Chondrocyte (in vitro differentiated cells): ENCODE measurements at places on chromosomes 1 and 21. TPM values are rescaled to one million over a fixed set of nuclear protein-coding genes. Genes with fewer than 3 reads are reported as not detected.

The TNFRSF25 gene
- 20.1 to 32.4 TPM (median 21.4 TPM) in 3 replicates for total RNA-seq

DNA sequence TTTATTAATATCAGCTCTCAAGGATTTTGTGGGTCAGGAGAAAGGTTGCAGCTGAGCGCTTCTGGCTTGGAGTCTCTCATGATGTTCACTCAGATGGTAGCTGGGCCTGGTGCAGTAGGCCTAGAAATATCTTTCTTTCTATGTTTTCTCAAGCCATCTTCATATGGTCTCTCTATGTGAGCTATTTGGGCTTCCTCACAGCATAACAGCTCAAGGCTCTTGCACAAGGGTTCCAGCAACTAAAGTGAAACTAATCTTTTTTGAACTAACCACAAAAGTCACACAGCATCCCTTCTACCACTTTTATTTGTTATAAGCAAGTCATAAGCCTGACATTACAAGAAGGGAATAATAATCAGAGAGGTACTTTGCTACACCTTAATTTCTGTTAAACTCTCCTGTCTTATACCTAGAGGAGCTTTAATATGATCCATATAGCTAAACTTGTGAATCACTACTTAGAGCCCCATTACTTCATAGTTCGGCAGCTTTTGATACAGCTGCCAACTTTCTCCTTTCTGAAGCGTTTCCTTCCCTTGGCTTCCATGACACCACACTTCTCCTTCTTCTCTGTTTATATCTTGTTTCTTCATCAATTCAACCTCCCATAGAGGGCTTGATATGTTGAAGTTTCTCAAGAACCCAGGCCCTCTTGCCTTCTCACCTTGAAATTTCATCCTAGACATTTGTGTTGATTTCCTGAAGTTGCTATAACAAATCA is 720.2 kb downstream of the LTN1 start:
- no peaks in the 10 kb centered on the region for H3K27me3 ChIP-seq
- peaks cover 2% of the 10 kb centered on the region for H3K36me3 ChIP-seq
- no peak overlapping the region for H3K4me3 ChIP-seq
- no peak overlapping the region for H3K27ac ChIP-seq

- no peak for DNase-seq
- H3K36me3 ChIP-seq: no peaks in the 10 kb centered on the region
- no peaks in the 10 kb centered on the region for H3K27me3 ChIP-seq
- no peak overlapping the region for H3K4me3 ChIP-seq
- H3K27ac ChIP-seq: no peak overlapping the region
- no peaks in the 10 kb centered on the region for H3K4me1 ChIP-seq
These were observed 428.1 kb downstream of the PRDM2 start for GRCh38 chr1:14128096-14128495.

- H3K36me3 ChIP-seq: peaks cover 3% of the 10 kb centered on the region
- H3K27ac ChIP-seq: no peak overlapping the region
- DNase-seq: no peak
- H3K4me3 ChIP-seq: no peak overlapping the region
- H3K27me3 ChIP-seq: peaks cover 32% of the 10 kb centered on the region
These were observed 65.1 kb upstream of the RAB4A start for GRCh38 chr1:229205854-229206253.

- no peaks in the 10 kb centered on the region for H3K27me3 ChIP-seq
- H3K4me1 ChIP-seq: peaks cover 29% of the 10 kb centered on the region
- H3K27ac ChIP-seq: peak overlapping the region; percentile 98
- H3K36me3 ChIP-seq: no peaks in the 10 kb centered on the region
These were observed 749 bp upstream of the LRIG2 start for GRCh38 chr1:113072141-113072756.

DNA sequence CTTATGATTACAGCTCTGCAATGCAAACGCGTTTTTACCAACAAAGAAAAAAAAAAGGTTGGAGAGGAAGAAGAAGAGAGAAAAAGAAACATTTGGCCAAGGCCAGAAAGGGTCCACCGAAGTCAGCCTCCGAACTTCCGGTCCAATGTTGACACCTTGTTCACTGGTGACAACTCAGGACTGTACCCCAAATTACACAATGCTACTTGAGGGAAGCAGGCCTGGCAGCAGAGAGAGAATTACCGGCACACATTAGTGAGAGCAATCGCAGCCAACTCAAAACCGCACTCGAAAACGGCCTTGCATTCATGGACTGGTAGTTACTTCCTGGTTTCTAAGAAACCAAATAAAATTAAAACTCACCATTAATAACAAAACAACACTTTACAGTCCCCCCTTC is 652.5 kb downstream of the KIF26B start:
- no peak for DNase-seq
- H3K4me3 ChIP-seq: no peak overlapping the region
- no peaks in the 10 kb centered on the region for H3K27me3 ChIP-seq
- H3K4me1 ChIP-seq: no peaks in the 10 kb centered on the region
- H3K36me3 ChIP-seq: no peaks in the 10 kb centered on the region
- H3K27ac ChIP-seq: no peak overlapping the region

DNA sequence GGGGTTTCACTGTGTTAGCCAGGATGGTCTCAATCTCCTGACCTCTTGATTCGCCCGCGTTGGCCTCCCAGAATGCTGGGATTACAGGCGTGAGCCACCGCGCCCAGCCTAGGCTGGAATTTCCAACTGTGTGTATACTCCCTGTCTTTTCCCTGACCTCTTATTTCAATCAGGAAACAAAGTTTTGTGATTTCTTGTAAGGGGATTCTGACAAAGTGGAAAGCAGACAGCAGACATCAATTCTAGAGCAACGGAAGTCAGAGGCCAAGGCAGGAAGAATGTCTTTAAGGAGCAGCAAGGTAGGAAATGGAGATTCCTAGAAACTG is 36.0 kb upstream of the SLC44A3 start:
- no peaks in the 10 kb centered on the region for H3K27me3 ChIP-seq
- peak overlapping the region; percentile 96 for H3K27ac ChIP-seq
- H3K4me1 ChIP-seq: peaks cover 22% of the 10 kb centered on the region
- H3K4me3 ChIP-seq: peak overlapping the region; percentile 4
- no peak for DNase-seq

The LY9 gene
- total RNA-seq: not detected in 3 replicates

GRCh38 chr21:25350056-25350455 is 257.2 kb downstream of the MRPL39 start:
- DNase-seq: no peak
- H3K27me3 ChIP-seq: no peaks in the 10 kb centered on the region
- no peak overlapping the region for H3K27ac ChIP-seq
- peaks cover 4% of the 10 kb centered on the region for H3K36me3 ChIP-seq
- H3K4me1 ChIP-seq: no peaks in the 10 kb centered on the region
- no peak overlapping the region for H3K4me3 ChIP-seq

DNA sequence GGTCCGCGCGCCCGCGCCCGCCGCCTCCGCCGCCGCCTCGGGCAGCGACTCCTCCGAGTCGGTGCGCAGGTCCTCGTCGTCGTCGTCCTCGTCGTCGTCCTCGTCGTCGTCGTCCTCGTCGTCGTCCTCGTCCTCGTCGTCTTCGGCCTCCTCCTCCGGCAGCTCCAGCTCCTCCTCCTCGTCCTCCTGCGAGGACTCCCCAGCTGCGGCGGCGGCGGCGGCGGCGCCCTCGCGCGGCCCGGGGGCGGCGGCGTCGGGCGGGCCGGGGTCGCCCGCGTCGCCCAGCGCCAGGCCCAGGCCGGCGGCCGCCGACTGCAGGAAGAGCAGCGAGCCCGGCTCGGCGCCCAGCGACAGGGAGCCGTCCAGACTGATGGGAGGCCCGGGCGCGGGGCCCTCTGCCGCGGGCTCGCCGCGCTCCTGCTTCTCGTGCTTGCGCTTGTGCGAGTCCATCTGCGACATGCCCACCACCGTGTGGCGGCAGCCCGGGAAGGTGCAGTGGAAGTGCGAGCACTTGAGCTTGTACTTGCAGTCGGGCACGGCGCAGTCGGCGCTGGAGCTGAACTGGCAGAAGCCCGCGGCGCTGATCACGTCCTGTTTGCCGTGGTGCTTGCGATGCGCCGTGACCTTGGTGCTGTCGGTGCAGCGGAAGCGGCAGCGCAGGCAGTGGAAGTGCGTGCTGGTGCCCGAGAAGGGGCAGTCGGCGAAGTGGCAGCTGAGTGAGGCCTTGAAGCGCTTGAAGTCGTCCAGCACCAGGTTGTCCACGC is 157.3 kb downstream of the CASZ1 start:
- H3K27me3 ChIP-seq: no peaks in the 10 kb centered on the region
- peak overlapping the region; percentile 48 for H3K4me3 ChIP-seq
- H3K4me1 ChIP-seq: peaks cover 17% of the 10 kb centered on the region
- DNase-seq: no peak

DNA sequence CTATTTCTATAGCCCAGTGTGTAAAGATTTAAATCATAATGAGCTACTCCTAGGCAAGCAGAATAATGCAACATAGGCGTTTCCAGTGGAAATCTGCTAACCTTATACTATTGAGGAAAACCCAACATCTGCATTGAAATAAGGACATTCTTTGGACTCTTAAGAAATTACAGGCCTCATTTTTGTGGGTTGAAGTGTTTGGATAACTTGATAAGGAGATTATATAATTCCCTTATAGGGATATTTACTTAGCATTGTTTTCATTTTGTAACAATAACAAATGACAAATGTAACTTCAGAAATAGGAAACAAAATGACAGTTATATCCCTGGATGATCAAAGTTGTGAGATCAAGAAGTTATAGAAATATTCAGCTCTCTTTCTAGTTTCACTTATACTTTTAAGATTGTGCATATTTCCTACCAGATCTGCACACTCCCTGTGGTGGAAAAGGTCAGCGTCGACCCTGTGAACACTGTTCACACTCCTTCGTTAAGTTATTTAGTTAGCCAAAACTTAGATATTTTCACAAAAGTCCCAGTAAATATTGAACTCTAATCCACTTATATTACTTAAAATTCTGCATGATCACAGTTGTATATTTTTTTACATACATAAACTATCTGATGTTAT is 284.4 kb upstream of the C1orf105 start:
- peak overlapping the region; percentile 29 for H3K4me3 ChIP-seq
- H3K4me1 ChIP-seq: peaks cover 64% of the 10 kb centered on the region
- H3K27me3 ChIP-seq: no peaks in the 10 kb centered on the region
- no peak for DNase-seq

The S100A9 gene
- total RNA-seq: not detected in 3 replicates

DNA sequence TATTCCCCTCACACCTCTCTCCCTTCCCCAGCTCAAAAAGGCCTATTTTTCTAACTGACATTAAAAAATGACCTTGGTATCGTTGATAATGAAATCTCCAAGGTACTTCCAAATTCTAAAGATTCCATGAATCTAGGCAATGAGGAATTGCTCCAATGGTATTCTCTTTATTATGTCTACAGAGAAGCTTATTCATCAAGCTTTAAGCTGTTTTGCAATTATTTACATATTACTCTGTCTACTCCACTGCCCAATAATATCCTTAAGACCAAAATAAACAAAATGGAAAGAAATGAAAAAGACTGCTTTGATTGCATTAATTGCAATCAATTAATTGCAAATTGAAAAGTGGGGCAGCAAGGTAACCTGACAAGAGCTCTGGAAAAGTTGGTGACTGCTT is 7.9 kb downstream of the PLPP3 start:
- H3K4me1 ChIP-seq: peaks cover 38% of the 10 kb centered on the region
- DNase-seq: no peak
- no peak overlapping the region for H3K4me3 ChIP-seq
- H3K36me3 ChIP-seq: peaks cover 2% of the 10 kb centered on the region
- no peak overlapping the region for H3K27ac ChIP-seq

The MARK1 gene
- total RNA-seq: 3.0 to 4.1 TPM (median 3.8 TPM) in 3 replicates

DNA sequence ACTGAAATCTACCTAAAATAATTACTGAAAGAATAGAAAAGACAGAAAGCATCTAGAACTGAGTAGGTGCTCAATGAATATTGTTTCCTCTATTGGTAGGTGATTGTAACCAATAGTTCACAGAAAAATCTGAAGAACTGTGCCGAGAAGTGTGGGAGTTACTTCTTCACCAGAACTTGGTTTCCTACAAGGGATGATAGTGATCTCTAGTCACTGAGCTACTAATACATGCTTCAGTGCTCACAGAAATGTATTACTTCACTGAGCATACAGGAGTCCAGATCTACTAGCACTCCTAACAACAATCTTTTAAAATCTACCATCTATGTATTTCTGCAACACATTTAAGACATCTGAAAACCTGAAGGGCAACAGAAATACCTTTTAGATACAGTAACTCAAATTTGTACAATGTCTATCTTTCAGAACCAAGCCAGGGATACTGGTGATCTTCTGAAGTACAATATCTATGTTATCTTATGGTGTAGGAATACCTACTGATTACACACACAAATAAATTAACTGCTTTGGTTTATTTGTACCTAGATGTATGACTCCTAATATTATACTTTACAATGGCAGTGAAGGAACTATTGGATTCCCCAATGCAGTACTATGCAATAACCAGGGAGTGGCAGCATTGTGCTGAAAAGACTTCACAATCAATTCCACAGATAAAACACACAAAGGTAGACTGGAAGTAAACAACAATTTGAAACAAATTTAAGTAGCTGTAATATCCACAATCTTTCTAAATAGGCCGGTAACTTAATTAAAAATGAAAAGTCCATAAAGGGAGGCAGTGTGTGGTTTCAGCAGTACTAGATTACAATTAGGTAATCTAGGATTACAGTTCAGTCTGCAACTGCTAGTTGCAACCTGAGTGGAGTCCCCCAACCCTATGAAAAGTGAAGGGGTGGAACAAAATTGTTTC is 243.0 kb downstream of the SLC45A1 start:
- DNase-seq: no peak
- no peak overlapping the region for H3K4me3 ChIP-seq
- H3K4me1 ChIP-seq: peaks cover 18% of the 10 kb centered on the region
- H3K36me3 ChIP-seq: no peaks in the 10 kb centered on the region
- no peaks in the 10 kb centered on the region for H3K27me3 ChIP-seq

- H3K4me1 ChIP-seq: peaks cover 5% of the 10 kb centered on the region
- no peak overlapping the region for H3K4me3 ChIP-seq
- H3K36me3 ChIP-seq: no peaks in the 10 kb centered on the region
These were observed 12.0 kb upstream of the VWA5B1 start for GRCh38 chr1:20278692-20279130.

GRCh38 chr1:173122344-173122935 is 71.7 kb upstream of the TNFSF18 start:
- peak overlapping the region; percentile 55 for H3K4me3 ChIP-seq
- H3K27me3 ChIP-seq: no peaks in the 10 kb centered on the region
- H3K4me1 ChIP-seq: peaks cover 15% of the 10 kb centered on the region
- H3K36me3 ChIP-seq: no peaks in the 10 kb centered on the region
- H3K27ac ChIP-seq: peak overlapping the region; percentile 87

- peaks cover 32% of the 10 kb centered on the region for H3K36me3 ChIP-seq
- DNase-seq: no peak
- no peak overlapping the region for H3K27ac ChIP-seq
- H3K27me3 ChIP-seq: no peaks in the 10 kb centered on the region
- H3K4me3 ChIP-seq: no peak overlapping the region
These were observed 46.1 kb downstream of the ECE1 start for GRCh38 chr1:21244154-21244553.

GRCh38 chr21:24938573-24938972 is 668.7 kb downstream of the MRPL39 start:
- no peak overlapping the region for H3K4me3 ChIP-seq
- H3K36me3 ChIP-seq: no peaks in the 10 kb centered on the region
- H3K27ac ChIP-seq: no peak overlapping the region
- H3K27me3 ChIP-seq: no peaks in the 10 kb centered on the region
- no peak for DNase-seq
- H3K4me1 ChIP-seq: no peaks in the 10 kb centered on the region
